GM23248 (cell line): ENCODE measurements at places on chromosomes 1 and 21.

GRCh38 chr1:56436296-56436695 is 143.1 kb downstream of the PLPP3 start:
- no peaks in the 10 kb centered on the region for H3K27me3 ChIP-seq
- no peak for DNase-seq

DNA sequence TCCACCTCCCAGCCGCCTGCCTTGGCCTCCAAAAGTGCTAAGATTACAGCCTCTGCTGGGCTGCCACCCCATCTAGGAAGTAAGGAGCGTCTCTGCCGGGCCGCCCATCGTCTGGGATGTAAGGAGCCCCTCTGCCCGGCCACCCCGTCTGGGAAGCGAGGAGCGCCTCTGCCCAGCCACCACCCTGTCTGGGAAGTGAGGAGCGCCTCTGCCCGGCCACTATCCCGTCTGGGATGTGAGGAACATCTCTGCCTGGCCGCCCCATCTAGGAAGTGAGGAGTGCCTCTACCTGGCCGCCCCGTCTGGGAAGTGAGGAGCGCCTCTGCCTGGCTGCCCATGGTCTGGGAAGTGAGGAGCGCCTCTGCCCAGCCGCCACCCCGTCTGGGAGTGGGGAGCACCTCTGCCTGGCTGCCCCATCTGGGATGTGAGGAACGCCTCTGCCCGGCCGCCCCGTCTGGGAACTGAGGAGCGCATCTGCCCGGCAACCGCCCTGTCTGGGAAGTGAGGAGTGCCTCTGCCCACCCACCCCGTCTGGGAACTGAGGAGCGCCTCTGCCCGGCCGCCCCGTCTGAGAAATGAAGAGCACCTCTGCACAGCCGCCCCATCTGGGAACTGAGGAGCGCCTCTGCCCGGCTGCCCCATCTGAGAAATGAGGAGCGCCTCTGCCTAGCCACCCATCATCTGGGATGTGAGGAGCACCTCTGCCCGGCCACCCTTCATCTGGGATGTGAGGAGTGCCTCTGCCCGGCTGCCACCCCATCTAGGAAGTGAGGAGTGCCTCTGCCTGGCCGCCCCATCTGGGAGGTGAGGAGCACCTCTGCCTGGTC is 137.8 kb upstream of the PALMD start:
- peaks cover 4% of the 10 kb centered on the region; the same call in 1 of the 2 replicates for H3K4me1 ChIP-seq
- DNase-seq: no peak
- no peak overlapping the region for H3K27ac ChIP-seq
- no peaks in the 10 kb centered on the region for H3K36me3 ChIP-seq
- H3K27me3 ChIP-seq: no peaks in the 10 kb centered on the region
- H3K4me3 ChIP-seq: no peak overlapping the region

- no peaks in the 10 kb centered on the region for H3K27me3 ChIP-seq
- H3K4me3 ChIP-seq: peak overlapping the region; percentile 94
- peak; percentile 84 for DNase-seq
- peaks cover 50% of the 10 kb centered on the region for H3K4me1 ChIP-seq
- no peaks in the 10 kb centered on the region for H3K36me3 ChIP-seq
These were observed 79.1 kb downstream of the NDUFS5 start for GRCh38 chr1:39105061-39105840.

- H3K4me3 ChIP-seq: no peak overlapping the region
- H3K4me1 ChIP-seq: 0 out of 2 replicates have a peak, but pooled peaks cover 5% of the 10 kb centered on the region
- H3K27ac ChIP-seq: no peak overlapping the region
- no peaks in the 10 kb centered on the region for H3K27me3 ChIP-seq
These were observed 37.3 kb upstream of the KHDRBS1 start for GRCh38 chr1:31976401-31976800.

- peak; percentile 38 for DNase-seq
- no peaks in the 10 kb centered on the region for H3K4me1 ChIP-seq
- no peaks in the 10 kb centered on the region for H3K27me3 ChIP-seq
- no peak overlapping the region for H3K27ac ChIP-seq
- H3K36me3 ChIP-seq: no peaks in the 10 kb centered on the region
- H3K4me3 ChIP-seq: no peak overlapping the region
These were observed 24.7 kb upstream of the DMRTA2 start for GRCh38 chr1:50447961-50448360.

DNA sequence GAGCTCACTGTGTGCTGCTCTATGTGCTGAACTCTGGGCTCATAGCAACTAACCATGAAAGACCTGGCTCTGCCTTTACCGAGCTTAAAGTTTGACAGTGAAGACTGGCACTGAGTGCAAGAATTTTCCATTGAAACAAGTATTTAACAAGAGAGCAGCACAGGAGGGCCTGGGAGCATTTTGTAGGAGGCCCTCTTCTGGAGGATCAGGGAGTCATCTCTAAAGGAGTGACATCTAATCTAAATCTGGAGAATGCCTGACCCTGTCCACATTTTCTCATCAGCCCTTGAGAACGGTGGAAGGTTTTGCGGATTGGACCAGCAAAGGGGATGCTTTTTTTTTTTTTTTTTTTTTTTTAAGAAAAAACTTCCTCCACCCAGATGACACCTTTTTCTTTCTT is 150.8 kb downstream of the ROR1 start:
- H3K27ac ChIP-seq: no peak overlapping the region
- DNase-seq: no peak
- H3K27me3 ChIP-seq: no peaks in the 10 kb centered on the region
- H3K36me3 ChIP-seq: no peaks in the 10 kb centered on the region
- peaks cover 23% of the 10 kb centered on the region for H3K4me1 ChIP-seq

DNA sequence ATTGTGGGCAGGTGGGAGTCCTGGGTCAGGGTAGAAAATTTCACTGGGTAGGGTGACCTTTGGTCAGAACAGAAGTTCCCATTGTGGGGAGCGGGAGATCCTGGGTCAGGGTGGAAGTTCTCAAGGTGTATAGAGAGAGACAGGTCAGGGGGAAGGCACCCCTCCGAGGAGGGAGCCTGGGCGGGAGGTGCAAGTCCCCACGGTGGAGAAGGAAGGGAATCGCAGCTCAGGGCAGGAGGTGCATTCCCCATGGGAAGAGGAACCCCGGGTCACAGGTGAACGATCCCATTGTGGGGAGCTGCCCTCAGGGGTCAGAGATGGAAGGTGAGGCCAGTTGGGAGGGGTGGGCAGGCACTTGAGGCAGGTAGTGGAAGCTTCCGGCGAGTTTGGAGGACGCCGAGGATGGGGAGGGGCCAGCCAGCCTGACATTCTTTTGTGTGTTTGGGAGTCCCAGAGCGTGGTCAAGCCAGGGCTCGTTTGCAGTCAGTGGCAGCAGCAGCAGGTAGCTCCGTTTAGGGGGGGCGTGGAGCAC is 637 bp downstream of the LYPLA2 start:
- peaks cover 13% of the 10 kb centered on the region; the same call in 1 of the 2 replicates for H3K36me3 ChIP-seq
- peak overlapping the region; percentile 97 for H3K4me3 ChIP-seq
- no peak overlapping the region for H3K27ac ChIP-seq
- peaks cover 10% of the 10 kb centered on the region for H3K4me1 ChIP-seq
- peak; percentile 55 for DNase-seq
- no peaks in the 10 kb centered on the region for H3K27me3 ChIP-seq

DNA sequence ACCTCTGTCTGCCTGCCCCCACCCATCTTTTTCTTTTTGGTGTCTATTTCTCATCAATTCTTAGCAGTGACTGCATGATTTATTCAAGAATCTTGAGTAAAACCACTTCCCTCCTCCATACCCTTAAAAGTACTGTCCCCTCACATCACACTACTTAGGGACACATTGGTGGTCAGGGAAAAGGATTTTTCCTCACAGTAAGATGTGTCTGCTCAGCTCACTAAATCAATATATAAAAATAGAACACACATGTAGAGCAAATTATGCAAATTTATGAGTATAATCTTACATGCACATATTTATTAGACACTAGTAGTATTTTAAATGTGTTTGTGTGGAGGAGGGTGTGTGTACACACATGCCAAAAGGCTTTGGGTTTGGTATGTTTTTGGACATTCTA is 202.0 kb downstream of the PBX1 start:
- peak overlapping the region; percentile 49; the same call in 1 of the 2 replicates for H3K4me3 ChIP-seq
- H3K36me3 ChIP-seq: no peaks in the 10 kb centered on the region
- H3K27ac ChIP-seq: peak overlapping the region; percentile 55
- peaks cover 43% of the 10 kb centered on the region for H3K4me1 ChIP-seq
- no peak for DNase-seq

GRCh38 chr1:244496186-244496585 is 35.1 kb downstream of the CATSPERE start:
- H3K36me3 ChIP-seq: no peaks in the 10 kb centered on the region
- H3K4me1 ChIP-seq: no peaks in the 10 kb centered on the region

DNA sequence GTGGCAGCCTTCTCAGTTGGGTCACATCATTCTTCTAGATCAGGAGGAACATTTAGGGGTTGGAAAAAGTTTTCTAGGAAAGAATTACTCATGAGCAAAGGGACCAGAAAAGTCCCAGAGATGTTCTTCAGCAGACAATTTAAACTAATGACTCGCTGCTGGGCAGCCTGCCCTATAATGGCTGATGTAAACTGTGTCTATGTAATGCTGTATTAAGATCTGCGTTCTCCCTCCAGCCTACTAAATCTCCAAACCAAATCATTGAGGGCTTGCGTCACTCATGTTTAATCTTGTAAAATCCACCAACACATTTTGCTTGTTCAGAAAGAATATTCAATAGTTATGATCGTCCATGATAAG is 92.1 kb downstream of the LRRC8C start:
- no peaks in the 10 kb centered on the region for H3K36me3 ChIP-seq
- H3K4me1 ChIP-seq: peaks cover 44% of the 10 kb centered on the region
- H3K4me3 ChIP-seq: peak overlapping the region; percentile 36; the same call in 1 of the 2 replicates

- no peaks in the 10 kb centered on the region for H3K27me3 ChIP-seq
- no peak overlapping the region for H3K4me3 ChIP-seq
- H3K4me1 ChIP-seq: no peaks in the 10 kb centered on the region
- DNase-seq: no peak
These were observed 156.0 kb downstream of the PGBD5 start for GRCh38 chr1:230270185-230270558.

GRCh38 chr1:159250638-159251216 is 46.1 kb downstream of the ACKR1 start:
- H3K4me1 ChIP-seq: no peaks in the 10 kb centered on the region
- no peaks in the 10 kb centered on the region for H3K36me3 ChIP-seq
- no peak overlapping the region for H3K27ac ChIP-seq
- H3K4me3 ChIP-seq: no peak overlapping the region
- H3K27me3 ChIP-seq: no peaks in the 10 kb centered on the region

GRCh38 chr1:79100385-79100784 is 93.9 kb upstream of the ADGRL4 start:
- no peak overlapping the region for H3K4me3 ChIP-seq
- peak; percentile 84 for DNase-seq
- H3K4me1 ChIP-seq: 0 out of 2 replicates have a peak, but pooled peaks cover 6% of the 10 kb centered on the region

DNA sequence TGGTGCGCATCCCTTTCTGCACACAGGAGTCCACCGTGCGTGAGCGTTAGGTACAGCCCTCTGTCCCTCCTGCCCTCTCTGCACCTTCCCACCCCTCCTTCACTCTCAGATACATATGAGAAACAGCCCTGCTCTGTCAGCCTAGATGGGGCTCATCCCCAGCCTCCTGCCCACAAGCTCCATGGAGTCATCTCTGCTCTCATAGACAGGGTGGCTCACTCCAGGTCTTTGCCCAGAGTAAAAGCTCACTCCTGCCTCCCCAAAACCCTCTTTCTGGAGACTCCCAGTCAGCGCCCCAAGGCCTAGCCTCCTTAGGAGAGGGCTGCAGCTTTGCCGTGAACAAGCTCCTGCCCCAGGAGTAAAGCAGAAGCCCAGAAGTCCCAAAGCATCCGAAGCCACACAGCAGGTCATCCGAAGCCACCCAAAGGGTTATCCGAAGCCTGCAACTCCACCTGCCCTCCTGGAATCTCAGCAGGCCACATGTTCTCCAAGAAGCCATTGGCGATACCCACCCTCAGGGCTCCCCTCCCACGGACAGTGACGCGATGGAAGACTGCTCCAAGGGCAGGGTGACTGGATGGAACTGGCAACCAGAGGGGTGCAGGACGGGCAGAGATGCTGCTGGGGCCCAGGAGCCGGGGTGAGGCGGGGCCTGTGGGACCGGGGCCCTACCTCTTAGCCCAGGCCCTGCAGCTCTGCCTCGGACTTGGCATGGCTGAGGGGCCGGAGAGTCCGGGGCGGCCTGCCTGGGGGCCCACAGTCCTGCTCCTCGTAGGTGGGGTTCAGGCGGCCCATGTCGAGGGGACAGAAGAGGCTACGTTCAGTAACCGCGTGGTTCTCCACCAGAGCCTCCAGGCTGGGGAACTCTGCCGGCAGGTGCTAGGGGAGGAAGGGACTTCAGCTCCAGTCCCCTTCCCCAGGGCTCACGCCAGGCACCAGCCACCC is 3.6 kb upstream of the KIF17 start:
- no peaks in the 10 kb centered on the region for H3K27me3 ChIP-seq
- DNase-seq: no peak
- H3K4me1 ChIP-seq: no peaks in the 10 kb centered on the region
- H3K27ac ChIP-seq: no peak overlapping the region
- no peak overlapping the region for H3K4me3 ChIP-seq
- H3K36me3 ChIP-seq: no peaks in the 10 kb centered on the region

GRCh38 chr1:94755675-94756074 is 64.5 kb upstream of the SLC44A3 start:
- H3K27me3 ChIP-seq: no peaks in the 10 kb centered on the region
- no peaks in the 10 kb centered on the region for H3K36me3 ChIP-seq
- no peak overlapping the region for H3K4me3 ChIP-seq
- peak; percentile 90 for DNase-seq
- peaks cover 25% of the 10 kb centered on the region for H3K4me1 ChIP-seq

GRCh38 chr1:88982055-88982454 is 10.4 kb downstream of the KYAT3 start:
- H3K36me3 ChIP-seq: no peaks in the 10 kb centered on the region; the same call in 1 of the 2 replicates
- peak; percentile 37 for DNase-seq
- H3K27me3 ChIP-seq: no peaks in the 10 kb centered on the region
- H3K4me1 ChIP-seq: peaks cover 36% of the 10 kb centered on the region
- H3K4me3 ChIP-seq: no peak overlapping the region
- H3K27ac ChIP-seq: no peak overlapping the region

- DNase-seq: no peak
- no peaks in the 10 kb centered on the region for H3K4me1 ChIP-seq
- H3K36me3 ChIP-seq: no peaks in the 10 kb centered on the region
- H3K27me3 ChIP-seq: peaks cover 4% of the 10 kb centered on the region; the same call in 1 of the 2 replicates
These were observed 182.0 kb upstream of the CSF3R start for GRCh38 chr1:36664571-36665287.

DNA sequence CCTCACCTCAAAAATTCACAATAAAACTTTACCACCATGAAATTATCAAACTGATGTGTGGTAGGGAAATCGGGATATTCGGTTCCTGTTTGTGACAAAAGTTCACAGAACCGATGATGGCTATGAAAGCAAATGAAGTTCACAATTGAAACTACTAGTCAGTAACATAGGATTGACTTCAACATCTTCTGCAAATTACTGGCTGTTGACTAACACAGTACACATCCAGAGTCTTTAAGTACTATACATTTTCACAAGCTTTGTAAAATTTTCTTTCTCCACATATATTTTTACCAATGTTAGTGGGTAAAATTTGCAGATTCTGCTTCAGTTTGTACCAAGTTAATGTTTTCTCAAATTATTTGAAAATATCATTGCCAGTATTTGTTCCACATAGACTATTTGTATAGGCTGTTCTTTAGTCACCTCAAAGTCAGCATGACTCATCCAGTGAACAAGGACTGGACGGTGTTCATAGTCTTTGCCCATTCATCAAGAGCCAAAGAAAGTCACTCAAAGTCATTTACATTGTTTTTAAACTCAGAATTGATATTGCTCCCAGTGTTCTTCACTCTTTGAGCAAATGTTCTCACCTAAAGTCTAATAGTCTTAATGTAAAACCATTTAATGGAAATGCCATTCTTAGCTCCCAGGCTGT is 213.4 kb downstream of the USP25 start:
- H3K4me3 ChIP-seq: no peak overlapping the region
- peak; percentile 53 for DNase-seq
- no peaks in the 10 kb centered on the region for H3K4me1 ChIP-seq

- H3K36me3 ChIP-seq: no peaks in the 10 kb centered on the region
- DNase-seq: no peak
- no peaks in the 10 kb centered on the region for H3K27me3 ChIP-seq
- no peak overlapping the region for H3K27ac ChIP-seq
These were observed 434.6 kb upstream of the ADGRL2 start for GRCh38 chr1:81366173-81366572.

GRCh38 chr1:203597331-203598090 is 29.1 kb upstream of the ATP2B4 start:
- H3K27ac ChIP-seq: no peak overlapping the region
- no peaks in the 10 kb centered on the region for H3K27me3 ChIP-seq
- DNase-seq: peak; percentile 41
- H3K4me1 ChIP-seq: peaks cover 15% of the 10 kb centered on the region
